T1000 (cell line): ENCODE measurements at places on chromosomes 12 and 14.
A peak's percentile ranks its signal among the peaks of the same experiment; 100 is the strongest.

GRCh38 chr12:49652921-49653520, 29.7 kb downstream of the PRPF40B start:
- DNase-seq = no peak

DNA sequence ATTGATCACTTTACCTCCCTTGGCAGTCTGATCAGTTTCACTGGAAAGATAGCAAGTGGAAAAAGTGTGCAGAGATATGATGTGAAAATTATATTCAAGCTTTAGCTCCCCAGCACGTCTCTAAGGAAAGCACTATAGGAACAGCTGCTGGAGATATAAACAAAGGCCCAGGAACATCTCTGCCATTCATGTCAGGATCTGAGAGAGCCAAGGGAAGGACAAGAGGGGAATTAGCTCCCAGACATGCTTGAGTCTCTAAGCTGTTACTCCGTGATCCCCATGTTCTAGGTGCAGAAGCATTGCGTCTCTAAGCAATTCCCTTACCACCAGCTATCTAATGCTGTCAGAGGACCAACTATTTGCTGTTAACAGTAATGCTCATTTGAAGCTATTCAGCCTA, 700.2 kb downstream of the DIO2 start:
- DNase-seq = no peak

DNA sequence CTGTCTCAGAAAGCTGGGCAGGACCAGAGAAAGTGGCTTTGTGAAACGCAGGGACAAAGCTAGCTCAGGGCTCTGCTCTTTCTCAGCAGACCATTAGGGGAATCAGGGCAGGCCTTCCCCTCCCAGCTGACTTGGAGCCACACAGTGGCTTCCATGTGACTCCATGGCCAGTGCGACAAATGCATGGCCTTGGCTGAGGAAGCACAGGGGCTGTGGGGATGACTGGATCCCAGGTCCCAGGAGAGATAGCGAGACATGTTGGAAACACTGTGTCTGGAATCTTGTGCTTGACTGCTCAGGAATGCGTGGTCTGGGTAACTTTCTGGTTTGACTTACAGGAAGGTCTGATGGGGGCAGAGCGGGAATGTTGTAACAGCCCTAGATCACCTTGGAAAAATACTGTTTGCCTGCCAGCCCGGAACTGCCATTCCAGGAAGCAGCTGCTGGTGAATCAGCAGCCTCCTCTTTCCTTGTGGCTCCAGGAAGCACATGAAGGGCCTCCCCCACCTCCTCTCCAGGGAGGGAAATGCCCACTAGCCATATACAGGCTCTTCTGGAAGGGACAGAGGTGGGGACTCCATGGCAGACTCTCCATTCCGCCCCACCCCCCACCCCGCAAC, 133.5 kb upstream of the HIF1A start:
- peak; percentile 68 for DNase-seq

DNA sequence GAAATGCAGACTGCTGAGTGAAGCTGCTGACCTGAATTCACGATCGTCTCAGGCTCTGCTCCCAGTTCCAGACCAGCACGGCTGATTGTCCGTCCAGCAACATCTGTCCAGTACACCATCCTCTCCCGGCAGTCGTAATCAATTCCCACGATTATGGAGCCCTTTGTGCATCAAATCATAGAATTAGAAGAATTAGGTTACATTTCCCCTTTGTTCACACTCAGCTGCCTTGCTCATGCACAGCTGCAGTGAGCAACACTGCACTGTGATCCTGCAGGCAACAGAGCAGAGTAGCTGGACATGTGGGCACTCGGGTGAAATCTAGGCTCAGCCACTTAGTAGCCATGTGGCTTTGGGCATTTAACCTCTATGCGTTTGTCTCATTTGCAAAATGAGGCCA, 22.2 kb downstream of the RTRAF start:
- DNase-seq = no peak

- DNase-seq = no peak
Measured at GRCh38 chr12:54131641-54132280, 57.0 kb downstream of the SMUG1 start.

- DNase-seq = no peak
Measured at GRCh38 chr14:28767030-28767852, 654 bp downstream of the FOXG1 start.

GRCh38 chr14:96051642-96052540, 12.7 kb downstream of the C14orf132 start:
- DNase-seq = no peak

- DNase-seq = no peak
Measured at GRCh38 chr14:74934041-74934440, 11.0 kb upstream of the RPS6KL1 start.

- DNase-seq = no peak
Measured at GRCh38 chr12:131775392-131776236, 52.6 kb upstream of the MMP17 start.

GRCh38 chr12:32863128-32863527, 33.4 kb downstream of the PKP2 start:
- no peak for DNase-seq

DNA sequence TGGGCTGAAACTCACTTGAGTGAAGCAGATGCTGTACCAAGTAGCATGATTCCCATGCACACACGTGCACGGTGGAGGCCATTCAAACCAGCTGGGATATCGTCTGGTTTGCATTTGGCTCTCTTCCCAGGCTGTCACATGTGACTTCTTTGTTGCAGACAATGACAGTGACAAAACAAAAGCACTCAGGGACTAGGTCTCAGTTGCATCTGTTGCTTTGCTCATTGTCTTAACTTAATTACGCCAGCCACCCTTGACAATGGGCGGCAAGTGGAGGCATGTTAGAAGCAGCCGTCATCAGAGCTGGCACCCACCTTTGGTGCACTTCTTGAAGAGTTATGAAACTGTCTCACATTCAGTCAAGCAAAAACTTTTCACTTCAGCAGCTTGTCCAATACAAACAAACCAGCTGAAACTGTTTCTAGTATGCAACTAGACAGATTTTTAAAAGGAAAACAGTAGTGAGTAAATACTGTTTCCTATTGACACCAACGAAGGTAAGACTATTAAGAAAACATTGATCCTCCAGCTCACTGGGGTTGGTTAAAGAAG, 74.3 kb downstream of the IGF1 start:
- no peak for DNase-seq

DNA sequence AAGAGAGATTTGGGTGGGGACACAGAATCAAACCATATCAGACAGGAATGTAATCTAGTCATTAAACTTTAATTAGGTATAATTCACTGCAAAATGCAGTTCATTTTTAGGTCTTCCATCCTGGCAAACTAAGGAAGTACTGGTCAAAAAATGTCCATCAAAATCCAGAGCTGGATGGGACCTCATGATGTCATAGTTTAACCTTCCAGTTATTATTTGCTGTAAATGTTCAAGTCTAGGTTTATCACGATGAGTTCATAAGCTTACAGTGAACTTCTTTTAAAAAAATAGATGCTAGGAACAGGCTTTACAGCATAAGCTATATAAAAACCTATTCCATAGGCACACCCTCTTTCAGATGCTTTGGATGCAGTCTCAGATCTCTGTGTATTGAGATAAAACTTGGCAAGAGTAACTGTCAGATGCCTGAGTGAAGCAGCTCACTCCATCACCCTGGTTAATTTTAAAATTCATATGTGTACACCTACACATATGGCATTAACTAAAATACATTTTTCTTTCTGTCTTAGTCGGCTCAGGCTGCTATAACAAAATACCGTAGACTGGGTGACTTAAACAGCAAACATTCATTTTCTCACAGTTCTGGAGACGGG, 7.9 kb downstream of the SSPN start:
- no peak for DNase-seq
